ENCODE measurements at places on chromosomes 1 and 21.

- DNase-seq, result peak; percentile 17
Measured at GRCh38 chr21:16211339-16212303, 481.8 kb downstream of the USP25 start.

DNA sequence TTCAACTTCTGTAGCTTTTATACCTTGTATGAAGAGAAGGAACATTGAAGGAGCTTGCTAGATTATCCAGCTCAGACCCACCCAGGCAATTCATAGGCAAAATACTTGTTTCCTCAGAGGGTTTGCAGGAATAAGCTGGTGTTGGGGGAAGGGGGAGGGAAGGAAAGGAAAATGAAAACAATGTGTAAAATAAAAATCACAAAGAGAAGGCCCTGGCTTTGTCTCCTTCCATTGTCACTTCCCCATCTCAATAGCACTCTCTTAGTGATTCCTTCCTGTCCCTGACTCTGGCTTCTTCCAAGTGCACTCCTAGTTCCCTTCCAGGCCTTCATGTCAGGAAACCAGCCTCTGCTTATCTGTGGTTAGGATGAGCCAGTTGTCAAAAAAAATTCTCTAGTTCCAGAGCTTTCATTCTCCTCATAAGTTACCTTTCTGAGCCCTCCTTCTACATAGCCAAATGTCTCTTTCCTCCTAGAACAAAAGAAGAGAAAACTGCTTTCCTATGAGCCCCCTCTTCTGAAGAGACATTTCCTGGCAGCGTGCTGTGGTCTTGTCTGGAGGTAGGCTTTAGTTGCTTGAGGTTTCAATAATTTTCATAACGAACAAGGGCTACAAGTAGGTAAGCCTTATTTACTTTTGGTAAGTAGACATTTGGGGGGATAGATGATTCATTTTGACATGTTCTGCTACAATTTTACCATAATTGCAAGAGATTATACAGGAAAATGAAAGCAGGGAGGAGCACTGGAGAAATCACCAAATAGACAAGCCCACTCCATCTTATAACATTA lies 45.7 kb downstream of the FASLG start:
- DNase-seq, result no peak

- no peak for DNase-seq
Measured at GRCh38 chr1:244957525-244957924, 93.2 kb upstream of the HNRNPU start.

GRCh38 chr1:82466891-82467290 lies 666.2 kb downstream of the ADGRL2 start:
- no peak for DNase-seq

DNA sequence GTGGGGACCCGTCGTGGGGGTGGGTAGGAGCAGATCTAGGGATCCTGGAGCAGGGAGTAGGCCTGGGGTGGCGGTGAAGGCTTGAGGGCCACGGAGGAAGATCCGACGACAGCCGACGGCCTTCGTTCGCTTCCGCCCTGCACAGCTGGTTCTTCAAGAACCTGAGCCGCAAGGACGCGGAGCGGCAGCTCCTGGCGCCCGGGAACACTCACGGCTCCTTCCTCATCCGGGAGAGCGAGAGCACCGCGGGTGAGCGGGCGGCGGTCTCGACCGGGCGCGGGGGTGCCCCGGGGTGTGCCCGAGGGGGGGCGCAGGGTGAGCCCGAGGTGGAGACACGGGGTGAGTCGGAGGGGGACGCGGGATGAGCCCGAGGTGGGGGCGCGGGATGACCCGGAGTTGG lies 16.5 kb upstream of the HDAC1 start:
- DNase-seq, result peak; percentile 6

DNA sequence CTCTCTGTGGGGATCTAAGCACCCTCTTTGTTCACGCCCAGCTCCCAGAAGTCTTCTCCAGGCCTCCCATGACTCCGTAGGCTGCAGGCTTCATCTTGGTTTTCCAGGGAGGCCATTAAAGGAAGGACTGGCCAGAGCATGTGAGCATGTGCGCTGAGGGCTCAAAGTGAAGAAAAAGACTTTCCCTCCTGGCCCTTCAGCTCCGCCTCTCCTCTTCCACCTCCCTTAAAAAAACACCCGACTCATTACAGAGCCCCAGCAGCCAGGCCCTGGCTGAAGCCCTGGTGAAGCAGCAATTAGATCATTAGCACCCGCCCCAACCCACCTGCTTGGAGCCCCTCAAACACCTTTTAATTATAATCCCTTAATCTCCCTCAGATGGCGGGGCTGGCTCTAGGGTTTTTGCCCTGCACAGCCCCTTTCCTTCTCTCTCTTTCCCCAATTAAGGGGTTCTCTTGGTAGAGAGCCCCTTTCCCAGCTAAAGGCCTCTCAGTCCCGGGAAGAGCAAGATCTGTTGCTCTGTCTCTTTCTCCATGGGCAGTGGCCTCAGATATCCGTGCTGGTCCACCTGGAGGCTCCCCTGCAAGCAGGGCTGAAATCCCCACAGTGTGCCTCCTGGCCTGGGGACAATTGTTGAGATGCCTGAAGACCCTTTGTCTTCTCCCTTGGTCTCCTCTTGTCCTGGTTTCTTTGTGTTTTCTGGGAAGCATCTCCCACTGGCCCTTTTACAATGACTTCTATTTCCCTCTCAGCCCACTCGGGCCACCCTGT lies 30.5 kb downstream of the RHBG start:
- no peak for DNase-seq

DNA sequence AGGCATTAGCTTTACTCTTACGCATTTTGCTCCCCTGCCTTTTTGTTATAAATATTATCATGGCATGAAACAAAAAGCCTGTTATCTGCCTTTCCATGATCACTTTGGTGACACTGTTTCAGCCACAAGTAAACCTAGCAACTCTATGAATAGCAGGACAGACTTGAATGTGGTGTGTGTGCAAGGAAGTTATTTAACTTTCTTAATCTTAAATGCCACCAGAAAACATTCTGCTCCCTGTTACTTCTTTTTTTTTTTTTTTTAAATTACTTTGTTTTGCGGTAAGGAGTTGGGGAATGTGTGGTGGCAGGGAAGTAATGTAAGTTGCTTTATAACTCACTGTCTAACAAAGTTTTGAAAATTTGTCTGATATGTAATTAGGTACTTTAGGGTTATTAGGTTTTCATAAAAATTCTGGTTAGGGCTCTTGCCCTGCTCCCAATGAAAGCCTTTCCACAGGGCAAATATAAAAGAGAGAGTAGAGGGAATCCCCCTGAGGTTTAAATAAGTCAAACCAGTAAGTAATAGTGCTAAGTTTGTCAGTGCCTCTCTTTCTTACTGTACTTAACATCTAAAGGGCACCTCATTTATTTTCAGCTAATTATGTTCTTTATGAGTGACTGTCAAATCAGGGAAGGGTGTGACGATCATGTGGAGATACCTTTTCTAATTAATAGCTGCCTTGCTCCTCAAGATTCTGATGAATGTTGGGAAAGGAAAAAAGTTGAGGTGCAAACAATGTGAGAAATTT lies 39.5 kb downstream of the RASAL2 start:
- no peak for DNase-seq

GRCh38 chr1:59967141-59967697 lies 40.6 kb upstream of the CYP2J2 start:
- DNase-seq, result peak; percentile 58

- no peak for DNase-seq
Measured at GRCh38 chr1:116139592-116140134, 28.5 kb downstream of the MAB21L3 start.

- no peak for DNase-seq
Measured at GRCh38 chr1:9399510-9400424, 107.1 kb downstream of the SPSB1 start.

DNA sequence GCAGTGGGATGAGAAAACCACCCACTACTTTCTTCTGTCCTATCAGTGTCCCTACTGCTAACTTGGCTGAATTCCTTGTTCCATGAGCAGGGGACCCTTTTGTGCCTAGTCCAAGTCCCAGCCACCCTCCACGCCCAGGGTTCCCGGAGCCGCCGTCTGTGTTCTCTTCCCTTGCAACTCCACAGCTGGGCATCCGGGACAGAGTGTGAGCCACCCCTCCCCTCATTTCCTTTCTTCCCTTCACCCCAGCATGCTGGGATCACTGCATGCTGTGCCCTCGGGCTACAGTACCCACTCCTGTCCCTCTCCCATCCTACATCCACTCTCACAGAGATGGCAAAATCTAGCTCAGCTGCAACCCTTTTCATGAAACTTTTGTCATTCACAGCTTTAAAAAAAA lies 44.5 kb downstream of the PGBD5 start:
- no peak for DNase-seq

- peak; percentile 55 for DNase-seq
Measured at GRCh38 chr1:76142771-76143540, 68.4 kb downstream of the ST6GALNAC3 start.

- DNase-seq, result no peak
Measured at GRCh38 chr21:42839271-42840231, 39.8 kb downstream of the WDR4 start.

DNA sequence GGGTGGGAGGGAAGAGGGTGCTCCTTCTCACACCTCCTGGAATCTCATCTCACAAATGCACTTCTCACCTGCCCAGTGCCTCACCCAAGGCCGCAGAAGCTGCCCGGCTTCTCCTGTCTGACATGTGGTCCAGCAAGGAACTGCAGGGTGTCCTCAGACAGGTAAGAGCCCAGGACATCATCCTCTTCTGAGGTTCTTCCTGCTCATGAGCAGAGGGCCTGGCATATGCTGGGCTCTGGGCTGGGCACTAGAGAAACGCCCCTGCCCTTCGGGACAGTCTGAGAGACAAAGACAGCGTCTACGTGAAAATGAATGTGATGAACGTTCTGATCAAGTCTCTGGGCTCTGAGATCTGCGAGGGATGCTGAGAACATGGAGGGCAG lies 42.4 kb downstream of the PKP1 start:
- no peak for DNase-seq

GRCh38 chr1:22318279-22318981 lies 133.2 kb upstream of the ZBTB40 start:
- DNase-seq, result no peak

DNA sequence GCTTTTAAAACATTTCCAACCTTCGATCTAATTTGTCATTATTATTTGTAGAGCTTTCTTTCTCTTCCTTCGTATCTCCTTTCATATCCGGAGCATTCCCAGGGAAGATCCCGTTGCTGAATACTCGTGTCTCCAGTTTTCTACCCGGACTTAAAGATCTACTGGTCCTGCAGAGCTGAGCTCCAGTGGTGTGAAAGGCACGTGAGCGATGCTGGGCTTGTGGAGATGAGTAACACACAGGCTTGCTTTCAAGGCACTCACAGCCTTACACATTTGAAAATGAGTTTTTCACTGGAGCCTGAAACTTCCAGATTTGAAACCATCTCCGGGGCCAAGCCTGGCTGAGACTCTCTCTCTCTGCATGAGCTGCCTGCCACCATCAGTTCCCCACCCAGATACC lies 428.3 kb downstream of the KIF26B start:
- DNase-seq, result peak; percentile 58
